ENCODE measurements at places on chromosomes 7 and 10. TPM values are rescaled to one million over a fixed set of nuclear protein-coding genes. Genes with fewer than 3 reads are reported as not detected.

The HPSE2 gene
- total RNA-seq = not detected

The SPDYE1 gene
- total RNA-seq = not detected

The TSPAN33 gene
- total RNA-seq = 1.0 TPM

The PON3 gene
- total RNA-seq = not detected

The GHRHR gene
- not detected for total RNA-seq

The C10orf143 gene
- total RNA-seq = 0.39 TPM

The YWHAG gene
- 62.4 TPM for total RNA-seq

The CHST3 gene
- 10.3 TPM for total RNA-seq

The CDK13 gene
- total RNA-seq = 55.7 TPM

The CAMK2B gene
- total RNA-seq = not detected

The UTF1 gene
- total RNA-seq = not detected

The OR6V1 gene
- not detected for total RNA-seq

The IQCE gene
- 11.5 TPM for total RNA-seq

Measured in epithelial cell of alveolus of lung (primary cell).